ENCODE measurements at places on chromosomes 3 and 15. TPM values are rescaled to one million over a fixed set of nuclear protein-coding genes. Genes with fewer than 3 reads are reported as not detected.

- DNase-seq: no peak
Measured at GRCh38 chr15:55507567-55507966, 467 bp downstream of the DNAAF4 start.

- no peak for DNase-seq
Measured at GRCh38 chr15:76753771-76754170, 151.4 kb downstream of the SCAPER start.

DNA sequence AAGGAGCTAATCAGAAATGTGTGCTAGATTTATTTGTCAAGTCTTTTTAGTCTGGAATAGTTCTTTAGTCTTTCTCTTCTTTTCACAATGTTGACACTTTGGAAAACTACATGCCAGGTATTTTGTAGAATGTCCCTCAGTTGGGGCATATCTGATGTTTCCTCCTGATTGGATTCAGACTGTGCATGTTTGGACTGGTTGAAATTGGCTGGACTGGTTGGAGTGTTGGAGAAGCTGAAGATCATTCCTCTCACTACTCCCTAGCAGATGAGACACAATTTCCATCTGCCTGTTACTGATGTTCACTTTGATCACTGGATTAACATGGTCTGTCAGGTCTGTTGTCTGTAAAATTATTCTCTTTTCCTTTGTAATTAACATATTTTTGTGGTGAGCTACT lies 3.7 kb downstream of the NME9 start:
- no peak for DNase-seq

DNA sequence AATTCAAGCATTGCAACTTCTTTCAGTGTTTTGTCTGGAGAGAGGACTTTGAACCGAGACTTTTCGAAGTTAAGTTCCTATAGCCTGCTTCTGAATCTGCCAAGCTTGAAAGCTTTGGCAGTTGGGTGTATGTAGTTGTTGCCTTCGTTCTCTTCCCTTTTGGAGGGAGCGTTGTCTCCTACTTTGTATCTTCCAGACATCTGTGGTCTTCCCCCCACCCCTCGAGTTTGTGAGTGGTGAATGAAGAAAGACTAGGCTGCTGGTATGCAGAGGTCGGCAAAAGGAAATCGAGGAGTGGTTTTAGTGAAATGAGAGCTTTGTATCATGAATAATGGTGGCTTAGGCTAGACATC lies 1.3 kb downstream of the CTNNB1 start:
- DNase-seq: no peak

The GOLGA8H gene
- total RNA-seq: not detected

The ANKRD34C gene
- 0.25 TPM for total RNA-seq

GRCh38 chr3:94360987-94361386 lies 298.1 kb downstream of the NSUN3 start:
- no peak for DNase-seq

- no peak for DNase-seq
Measured at GRCh38 chr3:141352262-141352984, 15.9 kb upstream of the ZBTB38 start.

The LRRC34 gene
- 0.49 TPM for total RNA-seq

The DLL4 gene
- total RNA-seq: 20.9 TPM

GRCh38 chr3:17645074-17645698 lies 97.2 kb downstream of the TBC1D5 start:
- no peak for DNase-seq

DNA sequence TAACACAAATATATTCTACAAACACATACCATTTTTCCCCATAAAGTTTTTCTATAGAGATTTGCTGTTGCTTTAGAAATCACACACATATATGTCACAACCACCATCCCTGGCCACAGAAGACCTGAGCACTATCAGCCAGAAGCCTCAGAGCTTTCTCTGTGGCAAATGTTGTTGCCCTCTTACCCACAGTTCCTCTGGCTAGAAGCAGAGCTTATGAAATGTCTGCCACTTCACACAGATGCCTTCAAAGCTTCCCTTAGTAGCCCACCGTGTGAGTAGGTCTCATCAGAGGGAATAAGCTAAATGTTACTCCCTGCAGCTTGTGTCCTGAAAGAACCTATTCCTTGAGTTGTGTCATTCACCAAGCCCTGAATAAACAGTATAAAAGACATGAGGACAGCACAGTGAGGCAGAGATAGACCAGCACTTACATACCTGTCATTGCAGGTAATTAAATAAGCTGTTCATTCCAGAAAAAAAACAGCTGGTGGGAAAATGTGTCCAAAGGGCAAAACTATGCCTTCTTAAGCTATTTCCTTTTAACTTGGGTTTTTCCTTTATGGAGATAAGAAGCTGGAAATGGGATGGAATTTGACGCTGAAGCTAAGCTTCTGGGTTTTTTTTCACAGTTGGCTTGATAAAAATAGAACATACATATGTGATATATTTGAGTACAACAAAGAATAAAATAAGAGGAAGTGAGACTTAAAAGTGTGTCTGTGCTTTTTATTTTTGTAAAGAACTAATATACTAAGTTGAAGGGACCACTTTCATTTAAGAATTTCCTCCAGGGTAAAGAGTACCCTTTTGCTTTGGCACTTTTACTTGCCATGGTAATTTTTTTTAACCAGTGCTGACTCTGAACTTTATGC lies 391.4 kb downstream of the KCNH8 start:
- no peak for DNase-seq

Data from vagina (tissue), 2 donors.